ENCODE measurements at places on chromosomes 2 and 18.

DNA sequence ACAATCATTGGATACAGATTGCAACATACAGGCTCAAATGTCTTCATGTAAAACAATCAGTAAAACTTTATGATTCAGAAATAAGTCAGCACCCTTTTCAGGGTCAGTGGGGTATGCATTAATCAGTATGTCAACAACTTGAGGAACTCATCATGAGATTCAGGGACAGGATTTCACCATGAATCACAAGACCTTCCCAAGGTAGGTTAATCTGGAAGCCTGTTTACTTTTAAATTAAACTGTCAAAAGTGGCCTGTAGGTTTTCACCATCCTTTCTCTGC lies 104.8 kb downstream of the SP100 start:
- DNase-seq = no peak

DNA sequence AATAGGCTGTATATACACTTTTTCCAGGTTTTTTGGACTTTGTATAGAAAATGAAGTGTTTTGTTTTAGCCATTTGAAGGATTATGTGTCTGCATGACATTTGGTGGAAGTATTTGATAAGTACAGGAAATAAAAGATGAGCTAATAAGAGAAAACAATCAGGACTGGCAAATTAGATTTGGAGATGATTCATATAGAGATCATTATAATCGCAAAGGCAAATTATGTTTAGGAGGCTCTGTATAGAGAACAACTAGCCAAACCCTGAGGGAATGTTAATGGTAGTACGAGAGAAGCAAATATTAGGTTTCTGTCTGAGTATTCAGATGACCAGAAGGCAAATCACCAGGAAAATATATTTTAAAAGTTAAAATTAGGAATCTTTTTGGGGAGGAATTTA lies 41.7 kb downstream of the PLCL1 start:
- no peak for DNase-seq

GRCh38 chr2:176078541-176079284 lies 5.0 kb downstream of the EVX2 start:
- DNase-seq = no peak

DNA sequence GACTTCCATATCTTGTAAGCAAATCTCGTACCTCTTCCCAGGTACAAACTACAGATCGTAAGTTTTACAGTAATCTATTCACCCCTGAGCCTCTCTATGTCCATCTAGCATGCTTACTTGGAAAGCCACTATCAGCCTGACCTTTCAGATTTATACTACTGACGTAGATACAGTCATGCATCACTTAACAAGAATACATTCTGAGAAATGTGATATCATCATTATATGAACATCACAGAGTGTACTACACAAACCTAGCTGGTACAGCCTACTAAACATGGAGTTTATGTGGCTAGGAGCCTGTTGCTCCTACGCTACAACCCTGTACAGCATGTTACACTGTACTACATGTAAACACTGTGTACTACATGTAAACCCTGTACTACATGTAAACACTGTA lies 293.2 kb upstream of the ZNF804A start:
- DNase-seq = no peak

DNA sequence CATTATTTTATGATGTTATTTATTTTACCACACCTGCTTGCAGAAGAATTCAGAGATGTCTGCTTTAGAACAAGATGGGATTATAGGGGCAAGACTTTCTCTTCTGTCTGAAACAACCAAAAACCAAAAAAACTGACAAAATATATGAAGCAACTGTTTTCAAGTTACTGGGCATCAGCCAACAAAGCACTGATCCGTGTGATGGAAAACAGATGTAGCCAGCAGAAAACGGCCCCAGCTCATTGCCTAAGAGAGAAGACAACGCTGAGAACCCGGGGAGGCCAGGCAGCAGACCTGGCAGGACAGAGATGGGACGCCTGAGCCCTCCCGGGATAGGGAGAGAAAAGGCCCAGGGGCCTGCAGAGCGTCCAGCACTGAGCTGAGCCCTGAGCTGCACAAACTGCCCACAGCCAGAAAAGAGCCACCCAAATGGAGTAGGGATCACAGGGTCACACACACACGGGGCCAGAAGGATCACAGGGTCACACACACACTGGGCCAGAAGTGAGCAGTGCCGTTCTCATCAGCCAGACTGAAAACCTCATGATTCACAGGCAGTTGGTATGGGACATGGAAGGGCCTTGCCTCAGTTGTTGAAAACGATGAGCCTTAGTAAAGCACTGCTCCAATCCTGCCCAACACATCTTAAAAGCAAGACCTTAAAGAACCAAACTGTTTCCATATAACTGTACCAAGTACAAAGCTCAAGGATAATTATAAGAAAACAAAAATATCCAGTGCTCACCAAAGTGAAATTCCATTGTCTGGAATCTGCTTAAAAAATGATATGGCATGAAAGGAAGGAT lies 12.1 kb downstream of the PXDN start:
- no peak for DNase-seq

GRCh38 chr2:8623958-8624591 lies 57.8 kb upstream of the ID2 start:
- DNase-seq = no peak

Measured in HuH-7 (cell line).